Stimulated activated CD4-positive, alpha-beta T cell treated with anti-CD3 and anti-CD28 coated beads, Interleukin-4, amount 100 ng/mL, for 4 hours (primary cell): ENCODE measurements at places on chromosomes 2 and 18.

DNA sequence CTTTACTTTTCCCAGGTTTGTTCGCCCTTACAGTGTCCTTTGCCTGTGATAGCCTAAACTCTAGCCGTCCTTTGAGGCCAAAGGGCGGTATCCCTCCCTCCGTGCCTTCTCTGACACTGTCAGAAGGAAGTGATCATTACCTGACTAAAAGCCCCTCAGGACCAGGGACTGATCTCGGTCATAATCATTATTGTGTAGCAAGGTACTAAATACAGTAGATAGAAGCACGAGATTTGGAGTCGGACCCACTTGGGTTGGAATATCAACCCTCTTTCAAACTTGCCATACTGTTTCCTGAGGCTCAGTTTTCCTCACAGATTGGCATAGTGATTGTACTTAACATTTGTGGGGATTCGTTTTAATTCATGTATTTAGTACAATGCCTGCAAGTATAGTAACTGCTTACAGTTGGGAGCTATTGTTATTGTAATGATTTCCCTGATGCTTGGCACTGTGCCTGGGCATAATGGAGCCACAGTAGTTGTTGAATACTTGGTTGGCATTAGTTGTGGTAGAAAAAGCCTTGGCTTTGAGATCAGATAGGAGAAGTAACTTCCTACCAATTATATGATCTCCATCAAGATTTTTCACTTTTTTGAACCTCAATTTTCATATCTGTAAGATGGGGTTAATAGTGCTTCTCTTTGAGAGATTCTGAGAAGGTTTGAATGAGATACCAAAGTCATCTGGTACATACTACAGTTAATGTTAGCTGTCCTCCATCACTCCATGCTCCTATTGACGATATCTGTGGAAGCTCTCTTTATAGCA, 836 bp downstream of the STK11IP start:
- no peak for DNase-seq

- DNase-seq: no peak
Observed at GRCh38 chr2:50650403-50650810, 381.5 kb downstream of the NRXN1 start.

DNA sequence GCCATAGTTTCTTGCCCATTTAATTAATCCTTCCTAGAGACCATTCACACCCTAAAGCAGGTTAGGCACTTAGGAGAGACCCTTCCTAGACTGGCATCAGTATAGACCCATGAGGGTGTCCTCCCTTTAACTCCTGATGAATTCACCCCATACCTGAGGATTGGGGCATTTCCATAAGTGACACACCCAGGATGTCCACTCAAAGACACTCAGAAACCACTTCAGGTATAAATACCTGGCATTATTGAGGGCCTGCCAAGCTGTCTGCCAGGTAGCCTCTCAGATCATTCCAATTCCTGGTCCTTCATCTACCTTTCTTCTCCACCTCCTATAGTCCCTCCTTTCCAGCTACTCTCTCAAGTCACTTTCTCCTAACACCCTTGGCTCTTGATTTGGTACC, 57.5 kb upstream of the SLC14A2 start:
- DNase-seq: no peak

DNA sequence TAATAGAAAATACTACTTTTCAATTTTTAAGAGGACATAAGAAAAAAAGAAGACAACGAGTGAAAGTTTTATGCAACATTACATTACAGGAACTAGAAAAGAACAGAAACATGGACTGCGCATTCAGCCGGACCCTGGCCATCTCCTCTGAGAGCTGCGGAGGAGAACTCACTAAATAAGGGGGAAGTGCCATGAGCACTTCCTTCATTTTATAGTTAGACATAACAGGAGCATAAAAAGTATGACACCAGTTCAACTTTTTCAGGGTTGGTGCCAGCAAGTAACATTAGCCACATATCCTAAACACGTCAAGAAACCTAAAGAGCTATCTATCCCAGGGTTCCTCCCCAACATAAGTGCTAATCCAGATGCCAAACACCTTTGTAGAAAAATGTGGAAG, 78.0 kb upstream of the SERTAD2 start:
- DNase-seq: no peak

DNA sequence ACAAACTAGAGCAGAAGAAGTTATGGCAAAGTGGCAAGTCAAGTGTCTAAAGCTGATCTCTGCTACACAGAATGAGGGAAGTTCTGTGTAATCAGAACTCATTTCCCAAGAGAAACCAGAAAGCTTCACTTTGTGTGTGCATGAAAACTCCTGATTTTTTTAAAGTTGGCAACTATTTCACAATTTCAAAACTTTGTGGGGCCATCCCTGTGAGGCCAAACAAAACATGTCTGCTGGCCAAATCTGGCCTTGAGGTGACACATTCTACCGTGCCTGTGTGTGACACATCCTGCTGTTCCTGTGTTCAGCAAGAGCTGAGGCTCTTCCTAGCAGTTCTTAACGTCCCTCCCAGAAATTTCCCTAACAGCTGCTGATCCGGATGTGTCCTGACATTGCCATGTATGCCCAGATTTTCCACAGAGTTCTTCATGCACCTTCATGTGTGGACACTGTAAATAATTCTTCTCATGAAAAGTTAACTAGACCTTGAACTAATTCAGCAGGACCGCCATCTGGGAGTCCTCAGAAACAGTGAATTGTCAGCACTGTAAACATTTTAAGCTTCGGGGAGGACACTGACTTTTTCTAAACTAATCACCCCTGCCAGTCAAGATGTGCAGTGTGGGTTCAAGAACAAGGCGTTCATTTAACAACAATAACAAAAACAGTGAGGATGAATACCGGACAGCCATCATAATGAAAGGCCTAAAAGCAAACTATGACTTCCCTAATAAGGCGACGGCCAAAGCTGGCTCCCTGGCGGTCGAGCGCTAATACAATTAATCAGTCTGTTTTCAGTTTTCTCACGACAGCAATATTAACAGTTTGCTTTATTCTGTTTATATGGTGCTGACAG, 99.0 kb downstream of the PLEKHM3 start:
- DNase-seq: no peak

- no peak for DNase-seq
Observed at GRCh38 chr2:100786297-100786658, 33.7 kb upstream of the NPAS2 start.

GRCh38 chr2:28011322-28011737, 120.8 kb downstream of the BABAM2 start:
- DNase-seq: no peak

- no peak for DNase-seq
Observed at GRCh38 chr2:26562811-26563645, 78.1 kb downstream of the CIB4 start.

- no peak for DNase-seq
Observed at GRCh38 chr2:29878898-29879297, 42.5 kb downstream of the ALK start.

DNA sequence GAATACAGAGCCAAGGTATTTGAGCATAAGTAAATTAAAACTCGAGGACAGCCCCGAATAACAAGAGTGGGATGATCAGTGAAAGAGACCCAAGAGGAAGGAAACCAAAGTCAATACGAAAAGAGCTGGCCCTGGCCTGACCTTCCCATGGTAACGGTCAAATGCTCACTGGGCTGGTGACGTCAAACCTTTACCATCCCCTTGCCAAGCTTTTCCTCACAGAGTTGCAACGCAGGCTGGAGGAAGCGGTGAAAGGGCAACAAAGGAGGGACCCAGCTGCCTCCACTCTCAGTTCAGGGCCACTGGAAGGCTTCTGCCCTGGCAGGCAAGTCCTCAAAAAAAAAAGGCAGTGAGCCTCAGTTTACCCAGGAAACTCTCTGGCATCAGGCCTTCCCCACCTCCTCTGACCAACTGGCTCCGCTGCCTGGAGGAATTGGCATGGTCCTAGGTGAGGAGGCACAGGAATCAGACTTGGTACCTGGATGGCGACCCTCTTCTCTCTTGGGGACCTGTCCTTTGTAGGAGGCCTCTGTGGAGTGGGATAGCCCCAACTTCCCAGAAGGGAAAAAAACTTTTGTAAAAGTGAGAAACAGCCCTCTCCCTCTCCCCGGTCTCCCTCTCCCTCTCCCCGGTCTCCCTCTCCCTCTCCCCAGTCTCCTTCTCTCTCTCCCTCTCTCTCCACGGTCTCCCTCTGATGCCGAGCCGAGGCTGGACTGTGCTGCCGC, 212.4 kb downstream of the ANAPC1 start:
- no peak for DNase-seq

DNA sequence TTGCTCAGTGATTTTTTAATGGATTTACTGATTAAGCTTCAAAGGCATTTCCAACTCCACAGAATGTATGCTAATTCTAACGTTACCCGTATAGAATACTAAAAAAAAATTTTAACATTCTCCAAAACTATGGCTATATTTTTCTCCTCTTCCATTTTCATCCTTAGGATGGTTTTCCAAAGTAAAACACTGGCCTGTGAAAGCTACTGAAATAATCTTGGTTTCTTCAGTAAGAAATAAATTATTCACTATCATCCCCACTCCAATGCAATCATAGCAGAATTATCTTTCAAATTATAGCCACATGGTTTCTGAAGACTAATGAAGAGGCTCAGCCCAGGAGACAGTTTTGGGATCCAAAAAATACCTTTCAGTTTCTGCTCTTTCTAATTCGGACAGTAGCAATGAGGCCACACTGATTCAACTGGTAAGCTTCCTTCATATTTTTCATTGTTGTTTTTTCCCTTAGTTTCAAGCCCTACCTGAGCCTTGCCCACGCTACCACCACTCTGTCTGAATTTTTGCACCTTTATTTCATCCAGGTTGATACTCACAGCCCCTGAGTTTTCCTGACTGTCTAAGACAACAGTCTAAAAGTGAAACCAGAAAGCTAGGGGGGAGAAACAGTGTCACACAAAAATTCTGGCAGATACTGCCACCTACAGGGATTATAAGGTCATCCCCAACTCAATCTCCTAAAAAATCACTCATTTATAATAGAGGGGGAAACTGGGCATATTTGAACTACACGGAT, 887.9 kb downstream of the NRXN1 start:
- no peak for DNase-seq

GRCh38 chr18:56019908-56020307, 431.9 kb upstream of the TCF4 start:
- no peak for DNase-seq

DNA sequence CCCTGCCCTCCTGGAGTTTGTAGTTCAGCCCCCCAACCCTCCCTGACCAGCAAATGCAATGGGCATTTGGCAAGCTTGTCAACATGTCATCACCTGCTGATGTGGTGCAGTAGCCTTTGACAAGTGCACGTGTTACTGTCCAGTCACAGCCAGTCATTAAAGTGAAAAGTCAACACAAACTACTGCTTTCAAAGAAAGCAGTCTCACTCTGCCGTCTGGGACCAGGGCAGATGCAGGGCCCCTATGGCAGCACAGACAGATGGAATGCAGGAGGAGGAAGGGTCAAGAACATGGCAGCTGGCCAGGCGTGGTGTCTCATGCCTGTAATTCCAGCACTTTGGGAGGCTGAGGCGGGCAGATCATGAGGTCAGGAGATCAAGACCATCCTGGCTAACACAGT, 222.4 kb upstream of the OSR1 start:
- DNase-seq: no peak

DNA sequence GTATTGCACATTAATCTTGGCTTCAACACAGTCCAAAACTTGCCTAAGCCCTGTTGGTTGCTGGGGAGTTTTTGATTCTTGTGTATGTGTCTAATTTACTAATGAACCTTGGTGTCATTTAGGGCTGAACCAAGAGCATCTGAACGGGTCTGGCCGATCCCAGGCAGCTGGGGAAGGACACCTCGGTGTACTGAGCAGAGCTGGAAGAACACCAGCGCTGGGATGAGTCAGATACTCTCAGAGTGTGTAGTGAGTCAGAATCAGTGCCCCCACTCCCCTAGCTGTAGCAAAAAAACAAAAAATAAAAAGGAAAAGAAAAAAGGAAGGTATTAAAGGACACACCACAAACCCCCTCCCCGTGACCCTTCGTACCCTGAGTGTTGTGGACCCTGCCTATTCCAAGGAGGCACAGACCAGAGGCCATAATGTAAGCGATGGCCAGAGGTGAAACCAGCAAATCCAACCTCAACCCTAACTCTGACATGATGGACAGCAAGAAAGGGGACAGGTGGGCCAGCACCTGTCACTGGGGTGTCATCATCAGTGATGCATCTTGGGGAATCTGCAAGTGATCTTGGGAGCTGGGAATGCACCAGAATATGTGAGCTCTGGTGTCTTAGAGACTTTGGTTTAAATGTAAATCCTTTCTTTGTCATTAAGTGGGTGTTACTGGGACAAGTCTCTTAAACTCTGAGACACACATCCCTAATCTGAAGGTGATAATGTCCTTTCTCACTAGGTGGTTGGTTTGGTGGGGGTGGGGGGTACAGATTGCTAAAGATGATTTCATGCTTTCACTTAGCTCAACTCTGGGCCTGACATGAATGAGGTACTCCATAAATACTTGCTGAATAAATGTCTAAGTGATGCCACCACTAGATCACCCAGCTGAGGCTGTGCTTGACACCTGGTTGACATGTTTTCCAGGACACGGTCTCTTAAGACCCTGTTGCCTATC, 34.2 kb upstream of the NCOA1 start:
- no peak for DNase-seq

GRCh38 chr2:55301277-55301676, 32.2 kb upstream of the MTIF2 start:
- DNase-seq: no peak

GRCh38 chr18:75132098-75132870, 76.7 kb downstream of the PTGR3 start:
- DNase-seq: no peak

DNA sequence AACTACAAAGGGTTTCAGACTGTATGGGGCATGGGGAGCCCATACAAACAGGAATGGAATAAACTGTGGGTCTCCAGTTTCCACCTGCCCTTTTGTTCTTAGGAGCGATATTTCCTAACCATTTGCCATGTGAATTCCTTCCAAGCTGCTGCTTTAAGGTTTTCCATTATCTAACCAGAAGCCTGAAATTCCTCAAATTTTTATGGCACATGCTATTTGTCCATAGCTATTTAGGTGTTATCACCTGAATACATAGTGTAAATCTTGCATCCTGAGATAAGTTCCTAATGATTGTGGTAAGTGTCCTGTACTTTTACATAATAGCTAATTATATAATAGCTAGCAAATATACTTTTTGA, 17.4 kb upstream of the PAIP2B start:
- no peak for DNase-seq
